ENCODE measurements at places on chromosomes 11 and 22.

- no peak for DNase-seq
These were observed 6.9 kb downstream of the OR52H1 start for GRCh38 chr11:5541427-5541826.

- DNase-seq: no peak
These were observed 39.0 kb downstream of the CWC15 start for GRCh38 chr11:94934362-94934761.

GRCh38 chr11:73648121-73648520 lies 1.7 kb downstream of the PLEKHB1 start:
- DNase-seq: no peak

DNA sequence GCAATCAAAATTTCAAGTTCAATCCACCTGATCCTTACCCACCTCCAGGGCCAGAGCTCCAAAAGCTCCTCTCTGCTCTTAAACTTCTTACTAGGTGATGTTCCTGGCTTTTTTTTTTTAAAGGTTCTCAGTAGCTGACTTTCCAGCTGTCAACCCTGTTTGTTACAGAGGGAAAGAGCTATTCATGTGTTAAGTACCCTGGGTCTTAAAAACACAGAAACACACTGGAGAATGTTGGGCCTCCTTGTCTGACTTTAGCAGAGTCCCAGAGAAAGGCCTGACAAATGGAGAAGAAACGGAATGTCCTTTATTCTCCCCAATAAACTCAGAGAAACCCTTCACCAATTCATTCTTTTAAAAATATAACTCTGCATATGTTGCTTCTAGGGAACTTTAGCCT lies 3.2 kb downstream of the LRRC4C start:
- no peak for DNase-seq
